ENCODE measurements at places on chromosomes 7 and 10. TPM values are rescaled to one million over a fixed set of nuclear protein-coding genes. Genes with fewer than 3 reads are reported as not detected.
A peak's percentile ranks its signal among the peaks of the same experiment; 100 is the strongest.

KIAA1549 gene
- total RNA-seq = 2.4 TPM

PRTFDC1 gene
- total RNA-seq = 0.30 TPM

GRCh38 chr10:75111907-75112679 is 637 bp downstream of the SAMD8 start:
- peak; percentile 70 for DNase-seq

DNA sequence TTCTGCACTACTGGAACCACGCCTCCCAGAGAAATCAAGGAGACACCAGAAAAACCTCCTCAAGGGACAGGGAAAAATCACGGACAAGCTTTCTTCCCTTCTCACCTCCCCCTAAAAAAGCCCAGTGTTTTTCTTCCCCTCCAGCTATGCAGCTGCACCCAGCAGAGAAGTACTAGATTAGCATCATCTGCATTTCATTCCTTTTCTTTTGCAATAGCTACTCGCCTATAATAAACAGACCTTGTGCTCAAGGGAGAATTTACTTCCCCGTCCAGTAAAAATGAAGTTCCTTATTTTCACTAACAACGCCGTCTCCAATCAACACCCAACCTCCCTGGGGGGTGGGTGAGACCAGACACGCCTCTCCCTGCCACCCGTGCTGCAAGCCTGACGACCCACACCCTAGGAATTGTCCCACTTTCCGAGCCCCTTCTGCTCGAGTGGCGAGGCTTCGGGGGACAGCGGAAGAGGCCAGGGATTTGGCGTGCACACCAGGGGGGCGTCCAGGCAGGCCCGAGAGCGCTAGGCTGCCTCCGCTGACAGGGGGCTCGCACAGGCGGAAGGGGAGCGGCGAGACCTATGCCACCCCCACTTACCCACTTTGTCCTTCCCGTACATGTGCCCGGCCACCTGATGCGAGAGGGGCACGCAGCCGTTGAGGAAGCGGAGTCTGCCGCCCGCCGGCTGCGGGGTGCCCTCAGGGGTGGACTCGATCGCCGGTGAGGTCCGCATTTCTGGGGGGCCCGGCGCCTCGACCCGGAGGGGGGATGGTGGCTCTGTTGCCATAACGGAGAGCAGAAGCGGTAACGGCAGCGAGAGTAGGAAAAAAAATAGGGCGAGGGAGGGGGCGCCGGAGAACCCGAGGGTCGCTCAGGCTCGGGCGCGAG is 625 bp downstream of the IPMK start:
- peak; percentile 46 for DNase-seq

AGBL3 gene
- 1.1 TPM for total RNA-seq
